ENCODE measurements at places on chromosomes 5 and 9.

DNA sequence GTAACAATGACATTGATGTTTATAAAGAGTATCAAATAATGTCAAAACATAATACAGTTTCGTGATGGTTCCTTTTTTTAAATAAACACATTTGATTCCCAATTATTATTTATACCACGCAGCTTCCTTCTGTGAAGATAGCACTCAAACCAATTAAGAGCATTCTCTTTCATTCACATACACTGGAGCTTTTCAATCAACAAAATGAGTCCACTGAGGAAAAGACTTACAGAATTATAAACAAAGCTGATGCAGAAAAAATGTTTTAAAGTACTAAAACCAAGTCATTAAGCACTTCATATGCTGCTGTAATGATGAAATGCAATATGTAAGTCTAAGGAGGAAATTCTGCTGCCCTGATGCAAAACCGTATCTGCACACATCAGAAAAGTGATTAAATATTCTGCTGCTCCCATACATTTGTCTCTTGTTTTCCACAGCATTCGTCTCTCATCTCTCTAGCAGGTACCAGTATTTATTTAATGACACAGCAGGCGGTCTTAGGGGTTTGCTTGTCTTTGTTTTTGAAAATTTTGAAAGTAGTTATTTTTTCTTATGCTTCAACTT, 147.1 kb downstream of the CDH10 start:
- DNase-seq, result no peak

DNA sequence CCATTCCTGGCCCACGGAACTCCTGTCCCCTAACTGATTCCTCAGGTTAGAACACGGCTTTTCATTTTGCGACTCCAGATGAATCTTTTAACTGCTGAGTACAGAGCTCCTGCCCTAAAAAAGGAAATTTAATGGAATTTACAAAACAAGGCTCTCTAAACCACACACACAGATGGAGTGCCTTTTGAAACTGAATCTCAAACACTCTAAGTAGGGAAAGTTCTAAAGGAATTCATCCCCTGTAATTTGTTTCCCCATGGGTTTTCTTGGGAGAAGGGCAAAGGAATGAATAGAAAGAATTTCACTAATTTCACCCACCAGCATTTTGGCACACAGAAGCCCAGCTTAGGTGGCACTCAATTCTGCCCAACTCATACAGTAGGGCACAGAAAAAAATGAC, 106.5 kb downstream of the THBS4 start:
- no peak for DNase-seq

DNA sequence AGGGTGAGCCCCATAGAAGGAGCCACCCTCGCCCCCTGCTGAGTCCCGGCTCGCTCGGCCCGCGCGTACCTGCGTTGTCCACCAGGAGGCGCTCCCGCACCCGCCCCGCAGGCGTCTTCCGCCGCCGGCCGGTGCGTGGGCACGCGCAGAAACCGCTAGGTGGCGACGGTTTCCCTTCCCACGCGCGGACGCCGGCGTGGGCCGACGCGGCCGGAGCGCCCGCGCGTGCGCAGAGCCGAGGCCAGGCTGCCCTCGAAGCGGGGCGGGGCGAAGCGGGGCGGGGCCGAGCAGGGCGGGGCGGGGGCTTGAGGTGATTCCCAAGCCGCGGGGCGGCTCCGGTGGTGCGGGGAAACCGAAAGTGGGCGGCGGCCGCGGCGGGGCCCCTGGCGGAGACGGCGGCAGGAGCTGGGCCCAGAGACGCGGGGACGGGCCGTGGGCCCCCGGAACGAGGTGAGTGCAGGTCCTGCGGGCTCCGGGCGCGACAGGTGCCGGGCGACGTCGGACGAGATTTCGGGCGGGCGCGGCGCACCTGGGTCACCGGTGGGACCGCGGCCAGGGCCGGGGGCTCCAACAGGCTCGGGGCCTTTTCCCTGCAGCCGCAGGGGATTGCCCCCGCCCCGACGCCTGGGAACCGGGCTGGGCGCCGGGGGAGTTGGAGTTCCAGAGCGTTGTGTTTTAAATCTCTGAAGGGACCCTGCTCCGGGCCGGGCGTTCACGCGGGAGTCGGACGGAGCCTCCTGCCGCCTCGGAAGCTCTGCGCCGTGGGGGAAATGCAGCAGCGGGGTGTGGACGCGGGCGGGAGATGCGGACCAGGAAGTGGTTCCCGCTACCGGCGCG, at the start of gene TDRD7:
Gene TDRD7 (plus strand): TSS at position 308 of the 837 bp plus-strand sequence. CDS start 16,370 bp downstream, outside the sequence.
- peak; percentile 91 for DNase-seq

DNA sequence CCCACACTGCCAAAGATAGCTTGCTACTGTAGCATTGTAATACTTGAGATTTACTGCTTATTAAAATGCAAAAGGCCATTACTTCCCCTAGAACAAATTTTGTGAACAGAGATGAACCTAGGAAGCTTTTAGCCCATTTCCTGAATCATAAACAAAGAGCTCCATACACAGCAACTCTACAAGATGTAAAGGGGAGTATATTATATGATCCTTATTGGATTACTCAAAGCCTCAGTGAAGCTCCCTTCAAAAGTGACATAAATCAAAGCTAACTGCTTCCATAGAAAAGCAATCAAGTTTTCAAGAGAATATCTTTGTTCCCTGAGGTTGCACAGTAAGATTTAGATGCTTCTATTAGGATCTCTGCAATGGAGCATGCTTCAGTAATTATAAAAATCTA, 629.8 kb downstream of the EFNA5 start:
- no peak for DNase-seq

- DNase-seq, result no peak
These were observed 49.8 kb upstream of the ANKRD55 start for GRCh38 chr5:56282951-56283350.

GRCh38 chr5:90866915-90867731, 308.5 kb downstream of the ADGRV1 start:
- no peak for DNase-seq

All from activated gamma-delta T cell treated with Interleukin-2 at 50 U/mL for 16 hours (primary cell).